ENCODE measurements at places on chromosomes 13 and 19.

DNA sequence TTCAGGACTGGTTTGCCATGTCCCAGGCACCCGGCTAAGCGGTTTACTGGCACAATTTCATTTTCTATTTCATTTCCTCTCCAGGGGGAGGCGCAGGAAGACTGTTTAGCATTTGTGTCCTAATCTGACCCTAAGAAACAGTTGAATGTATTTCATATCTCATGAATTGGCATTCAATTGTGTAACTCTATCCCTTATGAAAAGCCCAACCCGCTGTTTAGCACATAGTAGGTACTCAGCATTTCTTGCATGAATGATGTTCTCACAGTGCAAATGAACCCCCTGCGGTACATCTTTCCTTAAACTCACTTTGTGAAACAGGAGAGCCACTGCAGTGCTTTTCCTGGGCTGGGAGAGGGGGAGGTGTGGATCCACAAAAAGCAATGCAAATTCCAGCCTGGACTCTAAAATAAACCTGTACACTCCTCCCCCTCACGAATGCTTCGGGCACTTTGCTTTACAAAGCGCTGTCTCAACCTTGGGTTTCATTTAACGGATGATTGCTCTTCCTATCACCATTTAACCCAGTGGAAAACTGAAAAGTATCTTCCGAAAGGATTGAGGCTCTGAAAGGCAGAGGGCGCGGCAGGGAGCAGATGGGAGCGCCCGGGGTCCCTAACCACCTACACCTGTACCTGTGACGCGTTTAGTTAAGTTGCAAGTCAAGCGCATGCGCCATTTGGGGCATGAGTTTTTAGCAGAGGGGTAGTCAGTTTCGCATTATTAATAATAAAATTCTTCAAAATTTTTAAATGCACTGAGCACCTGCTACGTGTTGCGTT is 1.2 kb upstream of the EEF2 start:
- DNase-seq = peak; percentile 31

- no peak for DNase-seq
These were observed 572 bp downstream of the SHISA2 start for GRCh38 chr13:26051231-26051656.

- DNase-seq = no peak
These were observed 103.3 kb upstream of the ZNF507 start for GRCh38 chr19:32241932-32242710.

DNA sequence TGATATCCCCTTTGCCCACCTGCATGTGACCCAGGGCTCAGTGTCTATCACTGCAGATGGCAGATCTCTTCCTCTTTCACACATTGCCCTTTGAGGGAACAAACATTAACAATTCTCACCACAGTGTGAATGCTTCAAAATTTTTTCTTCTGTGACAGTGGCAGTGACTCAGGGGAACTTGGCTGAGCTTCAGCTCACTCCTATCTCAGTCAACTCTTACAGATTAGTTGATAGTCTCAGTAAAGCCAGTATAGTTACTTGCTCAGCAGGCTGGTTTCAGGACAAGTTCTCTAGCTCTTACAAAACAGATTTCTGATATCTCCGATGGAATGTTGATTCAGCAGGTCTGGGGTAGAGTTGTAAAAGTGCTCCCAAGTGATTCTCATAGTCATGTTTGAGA is 166.9 kb downstream of the DLEU7 start:
- DNase-seq = no peak

DNA sequence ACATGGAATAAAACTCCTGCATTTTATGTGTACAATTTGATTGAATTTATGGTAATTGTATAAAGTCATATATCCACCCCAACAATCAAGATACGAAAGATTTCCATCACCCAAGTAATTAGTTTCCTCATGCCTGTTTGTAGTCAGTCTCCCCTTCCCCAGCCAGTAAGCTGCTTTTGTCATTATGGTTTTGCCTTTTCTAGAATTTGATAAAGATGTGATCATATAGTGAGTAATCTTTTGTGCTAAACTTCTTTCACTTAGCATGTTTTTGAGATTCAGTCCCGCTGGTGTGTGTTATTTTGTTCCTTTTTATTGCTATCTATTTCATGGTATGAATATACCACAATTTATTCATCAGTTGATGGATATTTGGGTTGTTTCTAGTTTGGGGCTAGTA is 16.0 kb downstream of the ITM2B start:
- no peak for DNase-seq

DNA sequence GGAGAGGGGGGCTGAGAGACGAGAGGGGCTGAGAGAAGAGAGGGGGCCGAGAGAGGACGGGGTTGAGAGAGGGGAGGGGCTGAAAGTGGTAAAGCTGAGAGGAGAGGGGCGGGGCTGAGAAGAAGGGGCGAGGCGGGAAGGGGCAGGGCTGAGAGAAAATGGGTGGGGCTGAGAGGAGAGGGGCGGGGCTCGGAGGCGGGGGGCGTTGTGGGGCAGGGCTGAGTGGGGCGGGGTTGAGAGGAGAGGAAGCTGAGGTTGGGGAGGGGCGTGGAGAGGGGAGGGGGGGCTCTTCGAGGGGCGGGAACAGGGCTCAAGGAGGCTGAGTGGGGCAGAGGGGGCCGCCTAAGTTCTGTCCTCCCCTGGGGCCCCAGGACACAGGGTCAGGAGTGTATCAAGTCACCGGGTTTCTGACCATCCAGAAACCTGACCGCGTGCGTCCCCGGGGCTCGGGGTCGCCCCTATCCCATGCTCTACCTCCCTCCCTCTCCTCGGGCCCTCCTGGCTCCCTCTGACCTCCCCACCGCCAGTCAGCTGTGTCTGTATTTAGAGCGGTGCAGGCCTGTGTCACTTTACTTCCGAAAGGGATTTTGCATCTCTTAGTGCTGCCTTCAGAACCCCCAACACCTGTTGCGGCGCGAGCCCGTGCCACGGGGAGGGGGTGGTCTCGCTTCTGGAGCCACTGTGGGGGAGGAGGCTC is 38.6 kb upstream of the SEMA6B start:
- DNase-seq = peak; percentile 76

DNA sequence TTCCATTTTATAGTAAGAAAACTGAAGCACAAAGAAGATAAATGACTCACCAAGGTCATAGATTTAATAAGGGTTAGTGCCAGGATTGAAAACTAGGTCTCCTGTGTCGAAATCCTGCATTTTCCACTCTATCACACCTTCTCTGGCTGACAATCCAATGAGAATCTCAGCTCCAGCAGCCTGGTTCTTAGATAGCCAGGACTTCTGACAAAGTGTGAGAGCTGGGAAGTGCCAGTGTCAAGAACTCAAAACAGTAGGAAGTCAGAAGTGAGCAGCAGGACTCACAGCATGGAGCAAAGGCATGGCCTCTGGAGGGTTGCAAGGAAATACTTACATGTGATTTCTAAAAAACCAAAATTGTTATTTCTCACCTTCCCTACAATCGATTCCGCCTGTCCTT is 24.3 kb downstream of the KCTD12 start:
- DNase-seq = no peak

- DNase-seq = no peak
These were observed 20.3 kb upstream of the RFC3 start for GRCh38 chr13:33797622-33798021.

GRCh38 chr19:37876032-37876431 is 30.4 kb downstream of the WDR87 start:
- no peak for DNase-seq

DNA sequence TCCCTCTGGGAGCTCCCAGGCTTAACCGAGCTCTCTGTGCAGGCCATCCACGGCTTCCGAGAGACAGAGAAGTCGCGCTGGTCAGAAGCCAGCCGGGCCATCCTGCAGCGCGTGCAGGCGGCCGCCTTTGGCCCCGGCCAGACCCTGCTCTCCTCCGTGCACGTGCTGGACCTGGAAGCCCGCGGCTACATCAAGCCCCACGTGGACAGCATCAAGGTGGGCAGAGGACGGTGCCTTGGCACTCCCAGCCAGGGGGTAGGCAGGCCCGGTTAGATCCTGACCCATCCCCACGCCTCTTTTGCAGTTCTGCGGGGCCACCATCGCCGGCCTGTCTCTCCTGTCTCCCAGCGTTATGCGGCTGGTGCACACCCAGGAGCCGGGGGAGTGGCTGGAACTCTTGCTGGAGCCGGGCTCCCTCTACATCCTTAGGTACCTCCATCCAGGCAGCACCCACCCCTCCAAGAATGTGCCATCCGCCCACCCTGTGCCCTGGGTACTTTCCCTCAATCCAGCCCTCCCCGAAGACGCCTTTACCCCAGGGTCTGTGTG is 1.5 kb downstream of the PSPN start:
- no peak for DNase-seq

DNA sequence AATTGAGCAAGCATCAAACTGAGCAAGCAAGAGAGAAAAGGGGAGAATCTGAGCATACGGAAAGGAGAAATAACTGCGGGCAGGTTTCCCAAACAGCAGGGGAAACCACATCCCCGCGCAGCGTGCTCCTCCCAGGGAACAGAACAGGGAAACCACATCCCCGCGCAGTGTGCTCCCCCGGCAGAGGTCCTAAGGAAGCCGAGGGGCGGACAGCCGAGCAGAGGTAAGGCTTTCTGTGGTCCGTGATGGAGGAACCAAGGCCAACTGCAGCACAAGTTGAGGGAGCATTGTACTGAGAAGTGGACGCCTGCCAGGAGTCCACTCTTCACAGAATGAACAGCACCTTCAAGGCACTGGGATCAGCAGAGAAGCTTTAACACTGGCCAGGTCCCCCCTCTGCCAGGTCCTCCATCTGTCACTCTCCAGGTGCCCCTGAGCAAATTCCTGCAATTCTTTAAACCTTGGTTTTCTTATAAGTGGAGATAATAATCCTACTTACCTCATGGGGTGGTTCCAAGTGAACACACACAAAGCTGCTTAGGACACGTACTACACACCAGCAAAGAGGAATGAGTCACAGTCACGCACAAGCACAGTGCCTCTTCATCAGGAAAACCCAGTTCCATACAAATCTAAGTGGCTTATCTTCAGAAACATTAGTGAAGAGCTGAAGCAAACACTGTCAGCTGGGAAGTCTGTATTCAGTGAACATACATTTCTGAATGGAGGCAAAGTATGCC is 23.0 kb upstream of the LAMP1 start:
- no peak for DNase-seq

- DNase-seq = no peak
These were observed 31.0 kb downstream of the CAPN12 start for GRCh38 chr19:38713227-38713649.

DNA sequence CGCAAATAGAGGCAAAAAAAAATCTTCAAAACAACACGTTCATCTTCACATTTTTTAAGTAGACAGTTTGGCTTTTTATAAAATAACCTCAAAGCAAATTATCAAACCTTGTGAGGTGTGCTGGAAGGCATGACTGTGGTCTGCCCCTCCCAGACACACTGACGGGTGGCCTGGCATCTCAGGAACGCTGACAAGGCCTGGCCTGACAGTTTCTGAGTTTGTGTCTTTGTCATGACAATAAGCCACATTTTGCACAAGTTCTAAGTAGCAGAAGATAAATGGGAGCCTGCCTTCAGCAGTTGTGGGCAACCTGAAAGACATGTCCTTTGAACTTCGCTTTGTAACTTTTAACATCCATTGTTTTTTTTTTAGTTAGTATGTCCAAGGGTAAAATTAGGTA is 38.5 kb downstream of the SOX21 start:
- no peak for DNase-seq

DNA sequence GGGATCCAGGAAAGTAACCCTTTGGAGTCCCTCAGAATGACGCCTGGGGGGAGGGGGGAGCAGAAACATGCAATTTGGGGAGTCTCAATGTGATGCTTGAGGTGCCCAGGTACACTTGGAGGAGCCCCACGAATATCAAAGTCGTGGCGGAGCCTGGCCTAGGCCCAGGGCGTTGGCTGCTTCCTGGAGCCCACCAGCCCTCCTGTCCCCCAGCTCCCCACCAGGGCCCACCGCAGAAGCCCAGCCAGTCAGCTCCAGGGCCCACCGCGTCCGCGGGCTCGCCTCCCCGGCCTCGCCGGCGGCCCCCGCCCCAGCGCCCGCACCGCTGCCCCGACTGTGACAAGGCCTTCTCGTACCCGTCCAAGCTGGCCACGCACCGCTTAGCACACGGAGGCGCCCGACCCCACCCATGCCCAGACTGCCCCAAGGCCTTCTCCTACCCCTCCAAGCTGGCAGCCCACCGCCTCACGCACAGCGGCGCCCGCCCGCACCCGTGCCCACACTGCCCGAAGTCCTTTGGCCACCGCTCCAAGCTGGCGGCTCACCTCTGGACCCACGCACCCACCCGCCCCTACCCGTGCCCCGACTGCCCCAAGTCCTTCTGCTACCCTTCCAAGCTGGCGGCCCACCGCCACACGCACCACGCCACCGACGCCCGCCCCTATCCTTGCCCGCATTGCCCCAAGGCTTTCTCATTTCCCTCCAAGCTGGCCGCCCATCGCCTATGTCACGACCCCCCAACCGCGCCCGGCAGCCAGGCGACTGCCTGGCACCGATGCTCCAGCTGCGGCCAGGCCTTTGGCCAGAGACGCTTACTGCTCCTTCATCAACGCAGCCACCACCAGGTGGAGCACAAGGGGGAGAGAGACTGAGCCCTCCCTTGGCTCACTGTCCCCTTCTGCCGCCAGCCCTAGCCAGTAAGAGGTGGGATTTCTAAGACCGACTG is 2.1 kb downstream of the ZNF575 start:
- no peak for DNase-seq

DNA sequence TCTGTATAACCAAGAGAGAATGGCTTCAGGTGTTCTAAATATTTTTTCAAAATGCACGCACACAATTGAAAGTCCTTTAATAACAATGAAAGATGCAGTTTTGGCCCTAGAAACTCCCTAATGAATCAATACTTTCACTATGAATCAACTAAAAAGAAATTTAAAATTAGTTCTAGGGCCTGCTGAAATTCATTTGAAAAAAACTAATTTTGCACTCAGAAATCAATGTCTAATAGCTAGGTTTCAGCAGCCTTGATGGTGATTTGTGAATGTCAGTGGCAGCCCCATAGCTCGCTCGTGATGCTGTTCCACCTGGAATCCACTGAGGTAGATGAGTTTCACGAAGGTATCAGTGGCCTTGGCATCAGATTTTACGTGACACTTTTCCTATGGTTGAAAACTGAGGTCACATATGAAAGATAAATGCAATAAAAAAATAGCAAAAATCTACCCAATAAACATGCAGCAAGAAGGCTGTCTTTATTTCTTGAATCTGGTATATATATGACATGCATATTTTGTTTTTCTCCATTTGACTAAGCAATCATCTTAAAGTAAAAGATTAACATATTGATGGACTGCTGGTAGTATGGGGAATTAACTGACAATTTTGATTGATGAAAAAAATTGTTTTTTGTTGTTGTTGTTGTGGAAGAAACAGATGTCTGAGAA is 141.0 kb downstream of the AKAP11 start:
- no peak for DNase-seq

GRCh38 chr19:5489551-5489950 is 34.3 kb downstream of the ZNRF4 start:
- no peak for DNase-seq
